GM04504 (cell line): ENCODE measurements at places on chromosomes 1 and 21.

- DNase-seq, result peak; percentile 70
Measured at GRCh38 chr1:15152318-15153183, 996 bp upstream of the TMEM51 start.

DNA sequence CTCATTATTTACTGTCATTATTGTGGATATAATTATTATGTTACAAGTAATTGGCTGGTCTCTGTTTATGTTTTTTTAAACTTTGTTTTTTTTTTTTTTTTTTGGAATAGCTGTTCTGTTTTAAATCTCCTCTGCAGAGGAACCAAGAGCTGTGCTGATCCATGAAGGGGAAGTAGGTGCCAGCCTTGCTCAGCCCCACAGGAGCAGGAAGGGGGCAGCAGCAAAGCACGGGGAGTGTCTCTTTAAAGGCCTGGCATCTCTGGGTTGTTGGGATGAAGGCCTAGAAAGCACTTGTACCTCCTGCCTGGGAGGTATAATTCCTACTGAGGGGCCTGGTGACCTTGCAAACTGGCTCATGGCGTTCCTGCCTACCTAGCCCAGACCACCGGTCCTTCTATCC lies 2.5 kb upstream of the GRHL3 start:
- no peak for DNase-seq

DNA sequence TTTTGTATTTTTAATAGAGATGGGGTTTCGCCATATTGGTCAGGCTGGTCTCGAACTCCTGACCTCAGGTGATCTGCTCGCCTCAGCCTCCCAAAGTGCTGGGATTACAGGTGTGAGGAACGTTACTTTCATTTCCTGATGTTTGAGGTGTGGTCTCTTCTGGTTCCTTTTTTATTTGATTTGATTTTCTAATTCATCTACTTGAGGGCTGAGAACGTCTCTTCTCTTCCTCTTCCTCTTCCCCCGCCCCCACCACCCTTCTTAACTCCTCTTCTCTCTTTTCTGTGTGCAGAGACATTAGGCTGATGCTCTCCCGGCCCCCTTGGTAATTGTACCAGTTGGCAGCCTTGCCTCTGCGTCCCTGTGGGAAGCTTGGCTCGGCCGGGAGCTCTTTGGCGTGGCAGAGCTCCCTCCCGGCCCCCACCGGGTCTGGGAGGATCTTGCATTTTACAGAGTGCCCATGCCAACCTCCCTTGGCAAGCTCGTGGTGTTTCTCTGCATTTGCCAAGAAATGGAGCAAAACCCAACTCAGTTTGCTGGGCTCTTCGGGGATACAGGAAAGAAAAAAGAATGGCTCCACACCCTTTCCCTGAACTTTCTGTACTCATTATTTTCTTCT lies 19.9 kb downstream of the CRYAA start:
- DNase-seq, result no peak

- DNase-seq, result no peak
Measured at GRCh38 chr1:234467821-234468220, 11.2 kb downstream of the TARBP1 start.

- no peak for DNase-seq
Measured at GRCh38 chr1:198699167-198700015, 60.6 kb downstream of the PTPRC start.

GRCh38 chr1:31101147-31101502 lies 35.6 kb upstream of the PUM1 start:
- DNase-seq, result peak; percentile 53

DNA sequence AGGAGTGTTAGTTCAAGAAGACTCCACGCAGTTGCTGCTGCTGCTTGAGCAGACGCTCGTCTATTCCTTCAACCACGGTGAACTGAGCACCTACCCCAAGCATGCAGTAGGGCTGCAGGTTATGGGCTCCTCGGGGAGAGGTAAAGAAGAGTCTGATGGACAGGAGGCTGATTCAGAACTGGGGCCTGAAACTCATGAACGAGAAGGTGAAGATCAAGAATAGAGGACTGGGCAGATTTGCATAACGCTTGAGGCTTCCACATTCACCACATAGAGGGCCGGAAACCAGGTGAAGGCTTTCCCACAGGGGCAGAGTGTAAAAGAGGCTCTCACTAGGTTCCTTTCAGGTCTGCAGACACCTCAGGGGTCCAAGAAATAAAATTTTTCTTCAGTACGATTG lies 9.1 kb downstream of the ABCA4 start:
- no peak for DNase-seq

- no peak for DNase-seq
Measured at GRCh38 chr1:192545896-192546521, 29.6 kb upstream of the RGS1 start.

DNA sequence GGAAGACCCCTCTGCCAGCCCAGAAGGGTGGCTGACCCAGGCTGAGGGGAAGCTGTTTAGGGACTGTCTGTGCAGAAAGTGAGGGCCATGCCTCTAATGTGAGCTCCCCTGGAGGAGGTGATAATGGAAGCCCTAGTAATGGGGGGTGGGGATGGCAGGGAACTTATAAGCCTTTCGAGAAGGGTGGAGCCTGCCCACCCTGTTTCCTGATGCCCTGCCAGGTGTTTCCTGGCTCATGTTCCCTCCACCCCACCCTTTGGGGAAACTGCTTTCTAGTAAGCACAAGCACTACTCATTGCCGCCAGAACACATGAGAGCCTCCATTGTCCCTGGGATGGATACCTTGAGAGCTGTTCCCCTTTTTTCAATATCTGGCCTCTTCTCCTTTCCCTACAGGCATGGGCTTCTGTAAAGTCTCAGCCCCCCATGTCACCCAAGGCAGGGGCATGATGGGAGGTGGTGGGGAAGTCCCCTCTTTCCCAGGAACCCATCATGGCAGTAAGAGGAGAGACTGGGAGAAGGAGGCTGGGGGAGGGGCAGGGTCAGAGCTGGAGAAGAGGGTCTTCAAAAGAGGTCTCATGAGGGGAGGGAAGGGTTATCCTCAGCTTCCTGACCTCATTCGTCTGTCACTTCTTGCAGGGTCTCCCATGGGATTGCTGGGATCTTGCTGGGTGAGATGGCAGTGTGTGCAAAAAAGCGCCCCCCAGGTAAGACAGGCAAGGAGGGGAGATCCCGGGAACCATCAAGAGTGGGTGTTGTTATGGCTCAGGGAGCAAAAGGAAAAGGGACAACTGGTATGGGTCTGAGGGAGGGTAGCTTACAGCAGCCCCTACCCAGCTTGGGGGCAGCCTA lies 2.4 kb downstream of the ATP8B2 start:
- DNase-seq, result no peak

DNA sequence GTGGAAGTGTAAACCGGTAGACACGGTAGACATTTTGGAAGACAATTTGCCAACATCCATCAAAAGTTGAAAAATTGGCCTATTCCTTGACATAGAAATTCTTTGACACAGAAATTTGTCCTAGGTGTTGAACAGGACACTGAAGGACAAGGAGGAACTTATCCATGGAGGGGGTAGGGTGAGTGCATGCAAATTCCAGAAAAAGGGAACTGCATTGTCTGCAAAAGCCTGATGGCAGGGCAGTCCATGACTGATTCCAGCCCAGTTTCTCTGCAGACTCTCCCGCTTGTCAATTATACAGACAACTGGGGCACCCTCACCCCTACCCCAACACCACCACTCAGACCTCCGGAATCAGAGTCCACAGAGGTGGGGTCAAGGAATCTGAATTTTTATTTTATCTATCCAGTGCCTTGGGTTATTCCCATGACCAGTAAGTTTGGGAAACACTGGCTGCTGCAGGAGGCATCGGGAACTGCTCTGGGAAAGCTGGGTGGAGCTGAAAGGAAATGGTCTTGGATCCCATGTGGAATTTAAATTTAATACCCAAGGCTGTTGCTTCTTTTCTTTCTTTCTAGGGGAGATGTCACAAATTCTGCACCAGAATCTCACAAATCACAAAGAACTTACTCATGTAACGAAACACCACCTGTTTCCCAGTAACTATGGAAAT lies 103.3 kb upstream of the SLC45A1 start:
- no peak for DNase-seq

- DNase-seq, result no peak
Measured at GRCh38 chr1:118210723-118211110, 25.7 kb upstream of the SPAG17 start.

DNA sequence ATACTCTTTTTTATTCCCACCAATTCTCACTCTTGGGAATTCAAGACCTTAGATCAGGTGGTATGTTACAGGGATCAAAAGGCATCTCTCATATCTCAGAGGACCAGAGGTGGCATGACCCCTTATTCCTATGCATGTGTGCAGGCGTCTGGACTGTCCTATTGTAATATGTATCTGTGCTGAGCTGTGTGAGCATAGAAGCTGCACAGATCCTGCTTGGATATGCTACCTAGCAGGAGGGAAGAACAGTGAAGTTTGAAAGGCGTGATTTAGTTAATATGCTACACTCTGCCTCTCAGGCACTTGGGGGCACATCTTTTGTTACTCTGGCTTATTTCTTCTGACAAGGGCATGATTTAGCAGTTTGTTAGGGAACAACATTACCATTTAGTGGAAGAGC lies 86.7 kb upstream of the ZRANB2 start:
- no peak for DNase-seq

DNA sequence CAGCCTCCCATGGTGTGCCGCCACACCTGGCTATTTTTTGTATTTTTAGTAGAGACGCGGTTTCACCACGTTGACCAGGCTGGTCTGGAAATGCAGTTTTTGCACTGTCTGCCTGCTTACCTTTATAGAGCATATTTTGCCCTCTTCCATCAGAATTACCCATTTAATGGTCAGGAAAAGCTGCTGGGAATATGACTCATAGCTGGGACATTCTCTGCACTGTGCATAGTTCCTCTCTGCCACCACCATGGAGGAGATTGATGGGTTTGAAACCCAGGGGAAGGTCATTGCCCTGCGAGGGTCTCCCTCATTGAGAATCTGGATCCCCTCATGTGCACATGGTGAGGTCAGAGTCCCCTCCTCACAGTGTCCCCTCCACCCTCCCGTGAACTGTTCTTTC lies 32.1 kb downstream of the MX1 start:
- DNase-seq, result no peak

DNA sequence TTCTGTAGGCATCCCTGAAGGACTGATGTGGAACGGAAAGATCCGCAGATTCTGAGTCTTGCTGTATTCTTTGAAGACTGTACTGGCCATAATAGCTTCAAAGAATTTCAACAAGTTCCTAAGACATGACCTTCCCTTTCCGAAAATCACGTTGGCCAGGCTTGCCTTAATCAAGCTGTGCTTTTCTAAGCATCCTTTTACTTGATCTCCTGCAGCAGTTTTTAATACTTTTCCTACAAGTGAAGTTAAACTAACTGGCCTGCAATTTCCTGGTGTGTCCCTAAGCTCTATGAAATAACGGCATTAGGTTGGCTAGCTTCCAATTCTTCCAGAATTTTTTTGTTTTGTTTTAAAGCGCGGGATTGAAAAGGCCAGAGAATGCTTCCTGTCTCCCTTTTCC lies 40.3 kb downstream of the SPAG17 start:
- no peak for DNase-seq

GRCh38 chr1:52203935-52204625 lies 62.2 kb downstream of the ZFYVE9 start:
- DNase-seq, result no peak

DNA sequence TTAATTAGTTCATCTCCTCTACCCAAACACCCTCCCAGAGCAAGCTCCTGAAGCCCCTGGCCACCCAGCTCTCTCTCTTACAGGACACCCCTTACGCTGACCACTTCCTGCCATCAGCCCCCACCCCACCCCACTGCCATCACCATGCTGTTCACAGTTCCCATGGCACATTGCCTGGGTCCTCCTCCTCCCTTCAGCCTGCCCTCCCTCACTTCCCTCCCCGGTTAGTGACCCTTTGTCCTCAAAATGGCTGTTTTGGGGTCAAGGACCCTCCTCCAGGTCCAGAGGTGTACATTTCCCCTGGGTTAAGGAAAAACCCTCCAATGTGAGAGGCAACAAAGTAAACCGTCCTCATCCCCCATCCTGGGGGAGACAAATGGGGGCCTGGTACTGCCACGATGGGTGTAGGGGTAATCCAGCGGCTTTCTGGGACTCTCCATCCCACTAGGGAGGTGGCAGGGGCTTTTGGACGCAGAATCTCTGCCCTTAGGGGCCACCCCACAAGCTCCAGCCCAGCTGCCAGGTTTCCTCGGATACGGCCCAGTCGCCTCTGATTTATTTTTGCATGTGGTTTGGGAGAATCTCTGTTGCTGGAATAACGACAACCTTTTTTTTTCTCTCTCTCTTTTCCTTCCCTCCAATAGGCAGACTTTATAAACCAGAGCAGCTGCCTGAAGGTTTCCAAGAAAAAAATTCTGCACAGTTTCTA lies 8.5 kb downstream of the CAMK2N1 start:
- no peak for DNase-seq

GRCh38 chr21:27557356-27557755 lies 590.5 kb upstream of the ADAMTS5 start:
- DNase-seq, result no peak

DNA sequence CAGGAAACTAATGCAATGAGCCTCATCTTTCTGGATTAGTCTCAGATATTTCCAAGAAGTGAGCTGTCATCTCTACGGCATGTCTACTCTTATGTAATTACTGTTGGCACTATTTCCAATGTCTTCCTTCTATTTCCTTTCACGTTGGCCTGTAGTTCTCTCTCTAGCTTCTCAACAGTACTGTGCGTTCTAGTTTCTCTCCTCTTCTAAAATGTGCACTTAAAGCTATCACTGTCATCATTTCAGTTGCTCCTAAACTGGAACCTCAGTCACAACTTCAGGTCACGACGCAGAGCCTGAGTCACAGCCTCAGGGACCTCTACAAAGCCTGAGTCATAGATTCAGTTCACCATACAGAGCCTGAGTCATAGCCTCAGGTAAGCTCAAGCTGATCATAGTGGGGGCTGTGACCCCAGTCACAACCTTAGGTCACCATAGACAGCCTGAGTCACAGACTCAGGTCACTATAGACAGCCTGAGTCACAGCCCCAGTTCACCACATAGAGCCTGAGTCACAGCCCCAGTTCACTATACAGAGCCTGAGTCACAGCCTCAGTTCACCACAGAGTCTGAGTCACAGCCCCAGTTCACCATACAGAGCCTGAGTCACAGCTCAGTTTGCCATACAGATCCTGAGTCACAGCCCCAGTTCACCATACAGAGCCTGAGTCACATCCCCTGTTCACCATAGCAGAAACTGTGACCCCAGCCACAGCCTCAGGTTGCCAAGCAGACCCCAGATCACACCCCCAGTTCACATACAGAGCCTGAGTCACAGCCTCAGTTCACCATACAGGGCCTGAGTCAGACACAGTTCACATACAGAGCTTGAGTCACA lies 13.0 kb downstream of the WNT9A start:
- no peak for DNase-seq

DNA sequence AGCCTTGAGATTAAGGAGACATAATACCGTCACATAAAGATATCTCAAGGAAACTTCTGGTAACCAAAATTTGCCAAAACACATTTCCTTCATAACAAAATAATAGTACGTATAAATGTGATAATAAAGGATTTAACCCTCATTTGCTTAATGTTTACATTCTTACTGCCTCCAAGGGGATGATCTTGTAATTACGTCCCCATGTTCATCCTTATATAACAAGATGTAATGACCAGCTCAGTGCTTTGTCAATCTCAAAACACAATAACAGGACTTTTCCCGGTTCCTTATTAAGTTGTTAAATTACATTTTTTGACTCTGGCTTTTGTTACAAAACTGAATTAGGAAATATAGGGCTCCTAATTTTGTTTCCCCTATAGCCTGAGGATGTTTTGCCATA lies 41.3 kb upstream of the UHMK1 start:
- DNase-seq, result no peak

- no peak for DNase-seq
Measured at GRCh38 chr1:52460694-52461093, 56.3 kb downstream of the PRPF38A start.
